ENCODE measurements at places on chromosomes 6 and 20.

DNA sequence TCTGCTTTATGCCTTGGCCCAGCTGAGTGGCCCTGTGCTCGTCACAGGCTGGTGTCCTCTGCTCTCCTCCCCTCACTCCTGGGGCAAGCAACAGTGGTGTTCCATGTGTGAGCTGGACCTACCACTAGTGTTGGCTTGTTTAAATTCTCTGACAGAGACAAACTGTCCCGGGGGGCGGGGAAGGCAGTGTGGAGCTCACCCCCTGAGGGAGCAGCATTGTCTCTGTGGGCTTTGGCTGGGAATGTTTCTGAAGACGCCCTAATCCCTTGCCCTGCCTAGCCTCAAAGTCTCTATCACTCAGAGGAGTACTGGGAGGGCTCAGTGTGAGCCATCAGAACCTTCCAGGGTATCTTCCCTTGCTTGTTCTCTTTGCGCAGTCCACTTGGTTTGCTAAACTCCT, 5.2 kb upstream of the VEGFA start:
- no peak for DNase-seq

DNA sequence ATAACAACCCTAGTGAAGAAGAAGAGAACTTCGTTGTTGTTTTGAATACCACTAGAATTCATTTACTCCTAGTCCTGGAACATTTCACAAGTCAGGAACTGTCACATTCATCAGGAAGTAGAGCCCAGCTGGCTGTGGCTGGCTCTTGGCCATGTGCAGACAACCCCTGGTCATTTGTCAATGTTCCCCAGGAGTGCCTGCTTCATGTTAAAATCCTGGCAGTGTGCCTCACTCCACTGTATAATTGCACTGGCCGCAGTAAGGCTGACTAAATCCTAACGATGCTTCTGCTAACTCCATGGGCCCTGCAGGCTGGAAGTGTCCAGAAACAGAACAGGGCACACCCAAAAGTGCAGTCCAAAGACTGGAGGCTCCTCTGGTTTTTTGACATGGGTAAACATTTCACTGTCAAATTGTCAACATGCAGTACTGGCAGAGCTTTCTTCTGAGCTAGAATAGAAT, 41.5 kb upstream of the ADGRF1 start:
- peak; percentile 27 for DNase-seq

- DNase-seq: no peak
Measured at GRCh38 chr20:24796236-24796635, 152.8 kb upstream of the CST7 start.

DNA sequence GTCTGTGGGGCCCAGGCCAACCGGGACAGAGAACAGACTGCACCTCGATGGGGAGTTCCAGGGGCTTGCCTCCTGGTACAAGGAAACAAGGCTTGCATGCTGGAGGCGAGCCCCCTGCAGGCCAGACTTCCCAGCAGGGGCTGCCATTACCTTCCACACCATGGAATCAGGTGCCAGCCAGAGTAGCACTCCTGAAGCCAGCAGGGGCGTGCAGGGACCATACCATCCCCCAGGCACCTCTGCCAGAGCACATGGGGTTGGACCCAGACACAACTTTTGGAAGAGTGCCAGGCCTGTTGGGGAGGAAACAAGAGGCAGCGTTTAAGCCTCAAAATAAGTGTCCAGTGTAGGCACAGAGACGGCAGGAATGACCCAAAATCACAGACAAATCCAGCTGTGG, 6.5 kb downstream of the DDO start:
- DNase-seq: no peak

DNA sequence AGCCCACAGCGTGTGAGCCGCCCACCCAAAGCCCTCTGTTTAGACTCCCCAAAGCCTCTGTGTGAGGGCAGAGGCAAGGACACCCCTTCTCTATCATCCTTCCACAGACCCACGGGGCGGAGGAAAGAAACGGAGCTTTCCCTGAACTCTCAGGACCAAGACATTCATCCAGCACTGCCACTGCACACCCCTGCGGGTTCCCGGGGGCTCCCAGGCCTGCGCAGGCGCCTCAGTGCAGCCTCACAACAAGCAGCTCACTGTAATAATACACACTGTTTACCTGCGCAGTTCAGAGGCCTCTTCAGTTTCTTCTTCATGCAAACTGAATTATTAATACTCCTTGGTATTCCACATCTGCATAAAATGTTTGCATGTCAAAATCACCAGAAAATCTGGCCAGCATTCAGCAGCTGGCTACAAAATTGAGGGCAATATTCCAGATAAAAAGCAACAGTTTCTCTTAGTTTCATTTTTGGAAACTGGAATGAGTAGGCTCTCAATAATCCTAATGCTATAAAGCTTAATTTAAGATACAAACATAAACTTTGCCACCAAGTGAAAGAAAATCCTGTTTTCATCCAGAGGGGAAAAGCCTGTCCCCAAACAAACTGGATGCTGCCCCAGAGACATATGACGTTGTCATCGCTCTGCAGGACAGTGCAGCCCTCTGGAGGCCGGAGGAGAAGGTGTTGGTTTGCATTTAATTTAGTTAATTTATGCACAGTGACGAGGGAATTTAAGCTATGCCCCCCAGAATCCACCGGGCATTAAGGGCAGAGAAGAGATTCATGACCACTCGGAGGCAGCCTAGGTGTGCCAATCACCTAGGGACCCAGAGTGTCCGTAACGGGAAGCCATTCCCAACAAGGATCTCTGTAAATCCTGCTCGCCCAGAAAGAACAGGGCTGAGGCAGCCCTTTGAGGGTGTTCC, 45.3 kb downstream of the NINL start:
- DNase-seq: peak; percentile 84

Measured in globus pallidus (tissue), 1 donor.